ENCODE measurements at places on chromosomes 3 and 15. TPM values are rescaled to one million over a fixed set of nuclear protein-coding genes. Genes with fewer than 3 reads are reported as not detected.

The MESP2 gene
- 0.45 TPM for total RNA-seq

The LRRIQ4 gene
- not detected for total RNA-seq

The WDR6 gene
- 78.0 TPM for total RNA-seq

The NEK11 gene
- total RNA-seq: 6.1 TPM

The AGBL1 gene
- total RNA-seq: under 0.01 TPM

All from LHCN-M2 (cell line).